ENCODE measurements at places on chromosomes 3 and 15. TPM values are rescaled to one million over a fixed set of nuclear protein-coding genes. Genes with fewer than 3 reads are reported as not detected.

GPR149 gene
- total RNA-seq, result not detected

FBXO40 gene
- total RNA-seq, result not detected

FAM107A gene
- 1.6 TPM for total RNA-seq

SLC38A3 gene
- 1.8 TPM for total RNA-seq

IFT80 gene
- 45.7 TPM for total RNA-seq

SHC4 gene
- 4.9 TPM for total RNA-seq

SLCO3A1 gene
- 6.3 TPM for total RNA-seq

KIF7 gene
- total RNA-seq, result 16.2 TPM

SPTBN5 gene
- 1.1 TPM for total RNA-seq

CTXN2 gene
- total RNA-seq, result 0.18 TPM

SRGAP3 gene
- 58.4 TPM for total RNA-seq

SI gene
- total RNA-seq, result not detected

ANP32A gene
- 355 TPM for total RNA-seq

TTC23 gene
- total RNA-seq, result 33.0 TPM

STARD9 gene
- 16.5 TPM for total RNA-seq

ALDH1L1 gene
- total RNA-seq, result 0.49 TPM

ANKDD1A gene
- total RNA-seq, result 4.6 TPM

ZMYND10 gene
- total RNA-seq, result 2.3 TPM

IL12A gene
- total RNA-seq, result 0.54 TPM

DISP2 gene
- 2.0 TPM for total RNA-seq

SLC12A8 gene
- total RNA-seq, result 2.7 TPM

RBM15B gene
- total RNA-seq, result 79.4 TPM

GAP43 gene
- total RNA-seq, result 42.9 TPM

CPLX3 gene
- total RNA-seq, result not detected

SPINK8 gene
- total RNA-seq, result not detected

BTD gene
- 5.8 TPM for total RNA-seq

ATP2B2 gene
- total RNA-seq, result 0.23 TPM

PEX5L gene
- 0.96 TPM for total RNA-seq

RAD18 gene
- 34.2 TPM for total RNA-seq

TAMM41 gene
- total RNA-seq, result 24.5 TPM
